ENCODE measurements at places on chromosomes 2 and 18.
A peak's percentile ranks its signal among the peaks of the same experiment; 100 is the strongest.

DNA sequence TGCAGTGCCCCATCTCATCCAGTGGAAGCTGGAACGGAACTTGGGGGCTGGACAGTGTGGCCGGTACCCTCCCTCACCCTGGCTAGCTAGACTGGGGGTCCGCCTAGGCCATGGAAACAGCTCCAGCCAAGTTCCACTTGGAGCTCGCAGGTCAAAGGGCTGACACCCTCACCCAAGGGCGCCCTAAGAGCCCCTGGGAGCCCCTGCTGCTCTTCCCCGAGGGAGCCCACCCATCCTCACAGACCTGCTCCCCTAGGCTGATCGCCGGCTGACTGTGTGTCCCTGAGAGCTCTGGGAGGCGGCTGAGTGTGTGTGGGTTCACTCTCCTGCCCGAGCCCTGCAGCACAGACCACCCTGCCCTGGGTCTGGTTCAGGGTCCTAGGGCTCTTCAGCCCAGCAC, 118.2 kb upstream of the OTOS start:
- no peak for DNase-seq

DNA sequence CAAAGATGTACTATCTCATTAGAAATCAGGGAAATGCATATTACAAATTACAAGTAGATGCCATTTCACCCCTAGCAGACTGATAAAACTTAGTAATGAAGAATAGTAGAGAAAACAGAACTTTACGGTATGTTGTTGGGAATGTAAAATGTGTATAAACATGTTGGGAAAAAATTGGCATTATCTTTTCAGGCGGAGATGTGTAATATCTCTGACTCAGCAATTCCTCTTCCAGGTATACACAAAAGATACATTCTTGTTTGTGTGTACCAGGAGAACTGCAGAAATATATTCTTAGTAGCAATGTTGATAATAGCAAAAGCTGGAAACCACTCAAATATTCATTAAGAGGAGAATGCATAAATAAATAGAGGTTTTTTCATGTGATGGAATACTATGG, 204.5 kb downstream of the LPIN1 start:
- no peak for DNase-seq

- no peak for DNase-seq
These were observed 100.0 kb upstream of the PID1 start for GRCh38 chr2:229371086-229371485.

DNA sequence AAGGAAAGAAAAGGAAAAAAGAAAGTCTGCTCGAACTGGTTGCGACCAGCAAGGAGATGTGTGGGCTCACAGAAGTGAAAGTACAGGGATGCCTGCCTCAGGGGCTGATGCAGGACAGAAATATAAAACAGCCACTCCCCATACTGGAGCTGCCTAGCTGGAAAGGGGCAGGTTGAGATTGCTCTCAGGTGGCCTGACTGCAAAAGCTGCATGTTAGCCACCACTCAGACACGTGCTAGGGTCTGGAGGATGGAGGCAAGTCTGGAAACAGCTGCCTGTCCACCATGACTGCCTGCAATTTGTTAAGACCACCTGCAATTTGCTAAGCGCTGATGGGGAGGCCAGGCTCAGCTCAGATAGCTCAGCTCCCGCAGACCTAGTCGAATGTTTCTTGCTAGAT, 17.9 kb downstream of the B3GNT7 start:
- no peak for DNase-seq

GRCh38 chr2:234081970-234082822, 31.7 kb downstream of the SPP2 start:
- DNase-seq, result no peak

GRCh38 chr2:113765276-113765675, 8.8 kb upstream of the SLC35F5 start:
- DNase-seq, result no peak

DNA sequence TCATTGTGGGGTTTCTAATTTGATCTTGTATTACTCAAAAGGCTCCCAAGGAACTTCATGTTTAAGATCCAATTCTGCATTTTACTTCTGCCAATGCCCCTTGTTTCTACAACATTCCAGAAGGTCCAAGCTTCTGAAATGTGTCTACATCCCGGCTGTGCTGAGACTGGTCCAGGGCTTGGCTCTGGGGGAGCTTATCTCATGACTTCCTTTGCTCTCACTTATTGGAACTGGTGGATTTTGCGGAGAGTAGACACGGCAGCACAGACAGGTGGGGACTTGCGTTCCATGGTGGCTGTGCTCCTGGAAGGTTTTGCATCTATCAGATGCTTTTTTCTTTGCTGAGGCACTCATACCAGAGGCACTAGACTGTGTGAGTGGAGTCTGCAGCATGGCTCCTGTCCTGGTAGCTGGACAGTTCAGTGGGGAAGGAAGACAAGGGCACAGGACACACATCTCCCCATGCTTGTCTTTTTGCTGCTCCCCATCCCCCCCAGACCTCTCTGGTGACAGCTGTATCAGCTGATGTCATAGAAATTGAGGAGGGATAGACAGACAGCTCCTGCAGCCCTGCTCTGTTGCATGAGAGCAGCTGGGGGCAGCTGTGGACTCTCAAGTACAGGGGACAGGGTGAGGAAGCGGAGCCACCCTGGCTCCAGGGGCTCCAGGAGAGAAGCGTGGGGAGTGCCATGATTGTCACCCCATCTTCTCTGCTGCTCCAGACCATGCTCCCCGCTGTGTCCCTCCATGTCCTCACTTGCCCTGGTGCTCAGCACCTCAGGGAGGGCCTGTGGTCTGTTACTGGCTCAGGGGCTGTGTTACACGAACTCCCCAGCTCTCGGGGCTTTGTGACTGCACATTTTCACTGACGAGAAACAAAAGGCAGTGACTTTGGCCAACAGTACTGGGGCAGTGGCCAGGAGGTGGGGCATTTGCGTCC, 46.0 kb downstream of the ACAA2 start:
- no peak for DNase-seq

GRCh38 chr18:21831413-21831831, 90.8 kb downstream of the MIB1 start:
- peak; percentile 34 for DNase-seq

- DNase-seq, result no peak
These were observed 5.7 kb downstream of the HIBCH start for GRCh38 chr2:190313880-190314279.

DNA sequence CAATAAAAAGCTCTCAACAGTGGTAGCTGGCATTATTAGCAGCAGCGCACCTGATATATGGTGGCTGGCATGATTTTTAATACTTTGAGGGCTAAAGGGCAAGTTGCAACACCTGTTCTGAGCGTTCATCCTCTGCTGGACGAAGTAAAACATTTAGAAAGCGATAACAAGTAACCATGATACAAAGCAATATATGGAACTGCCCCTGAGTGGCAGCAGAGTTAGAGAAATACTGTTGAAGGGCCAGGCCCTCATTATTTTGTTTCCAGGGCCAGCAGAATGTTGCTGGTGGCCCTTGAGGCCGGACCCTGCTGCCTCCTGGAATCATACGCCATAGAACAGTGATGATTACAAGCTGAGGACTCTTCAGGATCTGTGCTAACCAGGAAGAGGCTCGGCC, 47.8 kb downstream of the ARHGEF4 start:
- no peak for DNase-seq

- no peak for DNase-seq
These were observed 357.3 kb downstream of the ZEB2 start for GRCh38 chr2:144162652-144163051.

GRCh38 chr2:136116151-136116812, 1.7 kb downstream of the CXCR4 start:
- no peak for DNase-seq

- DNase-seq, result peak; percentile 63
These were observed 271.3 kb downstream of the KCNS3 start for GRCh38 chr2:18149660-18150246.

- DNase-seq, result no peak
These were observed 13.1 kb upstream of the LRATD1 start for GRCh38 chr2:14619441-14619840.

GRCh38 chr2:30231212-30231995, at the start of gene LBH:
Gene LBH, plus strand, starts transcription at chr2:30231534. Its CDS starts 205 bp downstream, at chr2:30231739.
- DNase-seq, result peak; percentile 90

- DNase-seq, result no peak
These were observed 871 bp upstream of the ALS2 start for GRCh38 chr2:201781557-201782051.

- DNase-seq, result peak; percentile 75
These were observed 20.9 kb downstream of the ITM2C start for GRCh38 chr2:230885463-230886130.

GRCh38 chr2:43227830-43228281, 1.4 kb upstream of the ZFP36L2 start:
- DNase-seq, result peak; percentile 46

- no peak for DNase-seq
These were observed 120.9 kb downstream of the DHRS9 start for GRCh38 chr2:169190197-169190775.

GRCh38 chr2:215579809-215580208, 143.9 kb upstream of the FN1 start:
- DNase-seq, result peak; percentile 90
